ENCODE measurements at places on chromosomes 4 and X. TPM values are rescaled to one million over a fixed set of nuclear protein-coding genes. Genes with fewer than 3 reads are reported as not detected.

DNA sequence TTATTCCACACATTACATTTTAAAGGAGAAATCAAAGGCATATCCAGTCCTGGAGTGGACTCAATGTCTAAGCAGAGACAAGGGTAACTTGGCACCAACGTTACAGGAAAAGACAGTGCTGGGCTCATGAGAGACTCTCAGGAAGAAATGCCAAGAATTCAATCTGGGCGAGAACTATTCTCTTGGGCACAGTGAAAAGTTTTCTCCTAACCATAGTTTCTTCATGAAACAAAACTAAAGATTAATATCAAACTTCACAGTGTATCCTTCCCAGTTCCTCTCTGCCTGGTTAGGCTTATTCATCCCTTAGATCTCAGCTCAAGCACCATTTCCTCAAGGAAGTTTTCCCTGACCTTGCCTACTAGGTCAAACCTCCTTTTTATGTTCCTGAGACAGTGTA lies 109.4 kb upstream of the TLL1 start:
- peak; percentile 20 for DNase-seq

GRCh38 chrX:120752431-120753082 lies 122.7 kb upstream of the C1GALT1C1 start:
- no peak for DNase-seq

DNA sequence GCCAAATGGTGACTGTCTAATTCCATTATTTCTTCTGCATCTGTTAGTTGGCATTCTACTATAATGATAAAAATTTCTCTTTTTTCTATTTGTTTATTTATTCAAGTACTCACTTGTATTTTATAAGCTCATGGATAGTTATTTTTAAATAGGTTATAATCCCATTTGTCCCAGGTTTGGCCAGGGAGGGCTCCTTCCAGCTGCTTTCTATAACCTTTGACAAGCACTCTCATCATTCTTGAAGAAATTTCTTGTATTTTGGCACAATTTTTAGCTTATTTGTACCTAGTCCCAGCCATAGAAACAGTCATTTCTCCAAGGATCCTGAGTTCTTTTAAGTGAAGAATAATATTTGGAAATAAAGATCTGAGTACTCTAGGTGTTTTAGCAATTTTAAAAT lies 1038.6 kb upstream of the AGA start:
- DNase-seq, result no peak

GRCh38 chrX:119238557-119238956 lies 2.5 kb downstream of the PGRMC1 start:
- DNase-seq, result no peak

DNA sequence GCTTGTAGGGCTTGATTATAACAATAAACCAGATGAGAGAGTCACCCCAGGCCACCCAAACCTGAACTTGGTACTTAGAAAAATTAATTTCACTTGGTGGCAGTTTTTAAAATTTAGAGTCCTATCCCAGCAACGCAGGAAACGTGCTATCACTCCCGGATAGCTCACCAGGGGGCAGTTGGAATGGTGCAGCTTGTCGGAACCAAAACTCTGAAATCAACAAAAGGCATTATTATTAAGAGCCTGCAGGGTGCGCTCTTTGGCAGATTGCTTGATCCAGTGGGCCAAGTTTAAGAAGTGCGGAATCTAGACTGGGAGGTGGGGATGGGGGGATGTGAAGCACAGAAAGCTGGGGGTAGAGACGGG lies 2.4 kb downstream of the FRAS1 start:
- peak; percentile 33 for DNase-seq

GRCh38 chr4:7673121-7673520 lies 238.4 kb upstream of the PSAPL1 start:
- DNase-seq, result no peak

- no peak for DNase-seq
These were observed 2.1 kb downstream of the ELOVL6 start for GRCh38 chr4:110196206-110196870.

- no peak for DNase-seq
These were observed 14.8 kb upstream of the LAP3 start for GRCh38 chr4:17562157-17562556.

DNA sequence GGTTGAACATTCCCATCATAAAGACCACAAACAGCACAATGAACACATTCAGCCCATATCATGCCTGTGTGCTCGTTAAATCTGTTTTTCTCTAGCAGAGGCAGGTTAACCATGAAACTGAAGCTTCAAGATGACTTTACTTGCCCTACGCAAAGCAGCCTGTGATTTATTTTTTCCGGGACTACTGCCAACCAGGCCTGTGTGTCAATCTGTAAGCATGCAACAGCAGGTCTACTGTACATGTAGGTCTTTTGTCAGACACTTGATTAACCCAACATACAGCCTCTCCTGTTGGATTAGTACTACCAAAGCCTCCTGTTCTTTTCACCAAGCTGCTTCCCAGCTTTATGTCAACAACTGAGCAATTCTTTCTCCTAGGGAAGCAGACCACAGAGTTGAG lies 85.5 kb upstream of the ACSL1 start:
- DNase-seq, result no peak

DNA sequence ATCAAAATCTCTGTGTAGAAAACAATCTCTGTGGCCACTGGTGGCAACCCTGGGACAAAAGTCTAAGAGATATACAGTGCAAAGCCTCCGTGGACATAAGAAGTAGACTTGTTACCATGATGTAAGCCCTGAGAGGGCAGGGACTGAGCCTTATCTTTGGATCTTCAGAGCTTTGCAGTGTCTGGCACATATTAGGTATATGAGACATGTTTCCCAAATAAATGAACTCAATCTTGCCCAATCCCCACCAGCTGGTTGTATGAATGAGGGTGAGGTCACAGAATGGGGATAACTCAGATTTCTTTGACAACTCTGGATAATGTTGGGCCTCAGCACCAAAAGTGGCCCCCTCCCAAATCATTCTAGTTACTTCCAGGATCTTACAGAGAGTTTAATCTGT lies 511.4 kb upstream of the DIPK2B start:
- no peak for DNase-seq

DNA sequence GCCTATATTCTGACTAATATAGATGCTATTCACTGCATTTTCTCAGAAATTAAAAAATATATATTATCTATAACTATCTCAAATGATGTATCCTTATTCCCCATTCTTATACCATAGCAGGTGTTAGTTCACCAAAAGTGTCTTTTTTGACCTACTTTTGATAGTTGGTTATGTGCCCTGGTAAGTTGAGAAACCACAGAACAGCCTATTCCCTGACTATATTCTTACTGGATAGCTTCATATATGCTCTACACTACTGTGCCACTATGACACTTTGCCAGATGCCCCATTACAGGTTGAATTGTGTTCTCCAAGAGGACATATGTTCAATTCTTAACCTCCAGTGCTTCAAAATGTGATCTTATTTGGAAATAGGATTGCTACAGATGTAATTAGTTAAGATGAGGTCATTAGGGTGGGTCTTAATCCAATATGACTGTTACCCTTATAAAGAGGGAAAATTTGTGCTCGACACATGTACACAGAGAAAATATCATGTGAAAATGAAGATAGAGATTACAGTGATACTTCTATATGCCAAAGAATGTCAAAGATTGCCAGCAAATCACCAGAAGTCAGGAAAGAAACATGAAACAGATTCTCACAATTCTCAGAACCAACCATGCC lies 76.1 kb downstream of the LRBA start:
- no peak for DNase-seq

- no peak for DNase-seq
These were observed 1.6 kb downstream of the KDR start for GRCh38 chr4:55123791-55124190.

- DNase-seq, result no peak
These were observed 79.1 kb downstream of the FAT4 start for GRCh38 chr4:125393825-125394224.

DNA sequence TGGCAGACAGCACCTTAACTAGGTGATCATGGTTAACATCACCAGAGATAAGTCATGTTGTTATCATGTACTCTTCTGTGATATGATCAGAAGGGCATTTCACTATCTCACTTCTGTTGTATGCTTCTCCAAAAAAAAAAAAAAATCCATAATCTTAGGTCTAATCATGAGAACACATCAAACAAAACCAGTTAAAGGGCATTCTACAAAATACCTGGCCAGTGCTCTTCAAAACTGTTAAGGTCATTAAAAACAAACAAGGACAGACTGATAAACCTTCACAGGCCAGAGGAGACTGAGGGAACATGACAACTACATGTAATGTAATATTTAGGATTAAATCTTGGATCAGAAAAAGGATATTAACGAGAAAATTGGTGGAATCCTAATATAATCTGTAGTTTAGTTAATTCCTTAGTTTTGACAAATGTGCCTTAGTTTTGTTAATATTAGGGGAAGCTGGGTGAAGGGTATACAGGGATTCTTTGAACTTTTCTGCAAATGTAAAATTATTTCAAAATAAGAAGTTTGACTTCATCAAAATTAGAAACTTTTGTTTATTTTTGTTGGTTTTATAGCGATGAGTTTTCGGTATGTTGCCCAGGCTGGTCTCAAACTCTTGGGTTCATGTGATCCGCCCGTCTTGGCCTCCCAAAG lies 18.0 kb downstream of the RBM10 start:
- no peak for DNase-seq

DNA sequence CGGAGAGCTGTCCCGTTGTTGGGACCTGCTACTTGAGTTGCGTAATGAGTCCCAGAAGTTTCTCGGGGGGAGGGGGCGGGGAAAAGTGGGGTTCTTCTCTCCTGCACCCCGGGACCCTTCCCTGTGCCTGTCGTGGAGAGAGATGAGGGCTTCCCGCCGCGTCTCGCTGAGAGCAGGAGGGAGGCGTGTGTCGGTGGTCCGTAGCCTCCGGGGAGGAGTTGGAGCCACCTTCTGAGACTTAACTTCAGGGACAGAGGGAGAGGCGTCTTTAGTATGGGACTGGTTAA lies 698 bp downstream of the AFF1 start:
- no peak for DNase-seq

- no peak for DNase-seq
These were observed 16.7 kb downstream of the GAB3 start for GRCh38 chrX:154734061-154734781.

DNA sequence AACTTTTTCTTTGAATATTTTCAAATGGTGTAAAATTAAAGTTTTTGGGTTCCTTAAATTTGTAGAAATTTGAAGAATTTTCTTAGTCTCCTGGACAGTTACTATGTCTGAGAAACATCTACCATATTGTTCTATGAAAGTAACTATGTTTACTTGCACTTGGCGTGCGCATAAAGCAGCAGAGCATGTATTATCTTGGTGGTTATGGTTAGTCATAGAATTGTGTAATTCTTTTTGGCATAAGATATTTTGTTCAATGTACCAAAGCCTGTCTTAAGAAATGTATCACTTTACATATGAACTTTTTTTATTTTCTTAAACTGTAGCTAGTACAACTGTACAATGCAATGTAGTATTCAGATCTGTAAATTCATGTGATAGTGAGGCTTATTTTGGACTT lies 49.2 kb downstream of the CDS1 start:
- no peak for DNase-seq

- DNase-seq, result no peak
These were observed 15.8 kb downstream of the APLN start for GRCh38 chrX:129638917-129639316.

DNA sequence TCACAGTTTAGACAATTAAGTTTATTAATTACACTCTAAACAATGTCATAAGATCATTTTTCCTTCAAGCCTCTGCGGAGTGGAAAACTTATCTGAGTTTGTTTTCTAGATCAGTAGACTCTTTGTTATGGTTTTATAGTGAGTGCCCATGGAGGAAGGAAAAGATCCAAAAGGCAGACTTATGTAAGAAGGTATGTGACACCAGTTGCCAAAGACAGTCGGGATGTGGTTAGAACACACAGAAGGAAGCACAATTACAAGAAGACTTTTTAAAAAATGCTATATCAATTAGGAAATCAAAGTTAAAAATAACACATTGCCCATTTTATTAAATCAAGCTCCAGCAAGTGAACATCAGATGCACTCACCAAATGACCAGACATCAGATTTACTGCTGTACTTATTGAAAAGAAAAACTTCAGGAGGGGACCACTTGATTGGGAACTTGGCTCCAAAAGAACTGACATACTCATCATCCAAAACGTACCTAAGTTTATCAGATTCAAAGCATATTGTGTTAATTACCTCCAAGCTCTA lies 57.1 kb downstream of the NIPAL1 start:
- no peak for DNase-seq

- no peak for DNase-seq
These were observed 329.0 kb upstream of the TECRL start for GRCh38 chr4:64738240-64738639.

- peak; percentile 7 for DNase-seq
These were observed 151.5 kb downstream of the CORIN start for GRCh38 chr4:47686294-47686872.

GRCh38 chrX:152821145-152821765 lies 9.3 kb downstream of the CETN2 start:
- no peak for DNase-seq

DNA sequence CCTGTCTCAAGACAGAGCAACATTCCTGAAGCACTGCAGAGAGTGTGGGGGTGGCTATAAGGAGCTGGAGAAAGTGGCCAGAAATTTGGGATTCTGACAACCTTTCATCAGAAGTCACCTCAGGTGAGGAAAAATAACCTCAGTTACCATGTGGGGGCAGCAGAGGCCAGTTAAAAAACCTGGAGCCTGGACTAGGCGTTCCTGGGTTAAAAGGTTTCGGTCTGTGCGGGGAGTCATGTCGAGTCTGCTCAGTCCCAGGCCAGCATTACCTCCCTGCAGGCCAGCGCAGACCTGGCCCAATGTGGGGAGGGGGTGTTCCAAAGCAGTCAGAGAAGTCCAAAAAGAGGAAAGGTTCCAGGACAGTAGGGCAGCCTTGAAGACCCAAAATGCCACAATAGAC lies 10.9 kb upstream of the NALF2 start:
- DNase-seq, result no peak

GRCh38 chr4:64799751-64800150 lies 390.5 kb upstream of the TECRL start:
- DNase-seq, result no peak

DNA sequence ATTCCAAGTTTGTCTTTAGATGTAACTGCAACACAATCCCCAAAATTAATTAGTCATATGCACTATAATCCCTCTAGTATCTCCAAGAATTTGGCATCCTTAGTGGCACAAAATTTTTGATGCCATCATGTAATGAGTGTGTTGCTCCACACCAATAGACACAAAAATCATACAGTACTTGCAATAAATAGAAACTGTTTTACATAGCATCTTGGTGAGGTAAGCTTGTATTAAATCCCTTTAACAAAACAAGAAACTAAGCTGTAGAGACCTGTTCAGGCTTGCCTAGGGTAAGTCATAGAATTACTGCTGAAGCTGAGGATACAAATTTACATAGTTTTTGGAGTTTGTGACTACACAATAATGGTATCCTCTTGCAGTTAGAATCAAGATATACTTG lies 64.5 kb upstream of the PRSS12 start:
- no peak for DNase-seq

- DNase-seq, result no peak
These were observed 158.4 kb downstream of the TENT5D start for GRCh38 chrX:80578517-80579105.

- DNase-seq, result no peak
These were observed 224.0 kb upstream of the HHIP start for GRCh38 chr4:144421839-144422565.

Gene PRKG2
- total RNA-seq, result not detected

Gene ARHGAP36
- not detected for total RNA-seq

Gene ALB
- total RNA-seq, result not detected

Gene MAGEA9B
- total RNA-seq, result not detected

Gene LIMCH1
- total RNA-seq, result 24.1 TPM

Gene RHOXF2B
- not detected for total RNA-seq

Gene ADRA2C
- not detected for total RNA-seq

Gene TFE3
- total RNA-seq, result 21.0 TPM

Gene GABRQ
- not detected for total RNA-seq

Gene BEX5
- 3.5 TPM for total RNA-seq

Gene TCEAL6
- not detected for total RNA-seq

Gene STS
- 2.3 TPM for total RNA-seq

Gene CT45A1
- total RNA-seq, result not detected
